ENCODE measurements at places on chromosomes 7 and 10.

GRCh38 chr7:94620703-94621118 is 35.2 kb downstream of the SGCE start:
- DNase-seq, result peak; percentile 88

DNA sequence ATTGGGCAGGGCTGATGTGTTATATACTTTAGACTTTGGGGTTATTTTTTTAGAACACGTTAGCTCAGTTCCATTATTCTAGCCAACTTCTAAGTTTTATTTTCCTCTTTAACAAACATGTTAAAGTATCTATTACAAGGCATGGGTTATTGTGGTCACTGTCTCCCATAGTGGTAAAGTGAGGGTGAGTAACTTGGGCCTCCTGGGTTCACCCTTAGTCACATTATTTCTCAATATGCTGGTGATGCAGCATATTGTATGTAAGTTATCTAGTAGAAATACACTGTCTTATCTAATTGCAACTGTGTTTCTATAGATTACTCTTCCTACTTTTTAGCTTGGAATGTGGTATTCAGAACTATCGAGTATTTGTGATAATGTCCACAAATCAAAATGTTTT is 65.9 kb downstream of the BBS9 start:
- no peak for DNase-seq

DNA sequence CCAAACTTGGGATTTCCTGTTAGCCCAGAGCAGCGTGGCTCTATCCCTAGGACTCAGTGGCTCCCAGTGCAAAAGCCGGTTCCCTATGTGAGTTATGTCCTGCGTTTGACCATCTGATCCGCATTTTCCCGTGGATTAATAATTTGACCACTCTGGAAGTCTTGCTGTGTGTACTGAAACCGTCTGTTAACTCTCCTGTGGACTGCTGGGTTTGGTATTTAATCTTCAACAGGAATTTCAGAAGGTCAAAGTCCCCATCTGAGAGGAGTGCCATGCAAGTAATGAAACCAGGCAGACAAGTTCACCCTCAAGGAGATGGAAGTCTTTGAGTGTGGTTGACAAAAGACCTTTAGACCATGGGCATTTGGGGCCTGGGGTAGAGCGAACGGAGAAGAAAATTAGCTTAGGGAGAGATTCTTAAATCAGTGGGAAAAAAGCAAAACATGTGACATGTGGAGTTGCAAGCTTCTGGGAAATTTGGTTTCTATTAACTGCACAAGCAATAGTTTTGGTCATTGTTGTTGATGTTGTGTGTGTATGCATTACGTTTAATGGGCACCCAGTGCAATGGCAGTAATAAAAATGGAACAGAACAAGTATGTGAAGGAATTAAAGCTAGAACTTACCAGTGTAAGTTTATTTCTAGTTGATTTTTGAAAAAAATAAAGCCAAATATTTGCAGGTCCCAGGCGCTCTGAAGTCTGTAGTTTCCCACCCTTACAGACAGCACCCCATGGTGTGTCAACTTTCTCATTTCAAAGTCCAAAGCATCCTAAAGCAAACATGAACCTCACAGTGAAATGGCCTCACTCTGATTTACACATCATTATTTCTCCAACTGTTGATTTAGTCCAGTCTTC is 38.2 kb downstream of the LYZL1 start:
- no peak for DNase-seq

DNA sequence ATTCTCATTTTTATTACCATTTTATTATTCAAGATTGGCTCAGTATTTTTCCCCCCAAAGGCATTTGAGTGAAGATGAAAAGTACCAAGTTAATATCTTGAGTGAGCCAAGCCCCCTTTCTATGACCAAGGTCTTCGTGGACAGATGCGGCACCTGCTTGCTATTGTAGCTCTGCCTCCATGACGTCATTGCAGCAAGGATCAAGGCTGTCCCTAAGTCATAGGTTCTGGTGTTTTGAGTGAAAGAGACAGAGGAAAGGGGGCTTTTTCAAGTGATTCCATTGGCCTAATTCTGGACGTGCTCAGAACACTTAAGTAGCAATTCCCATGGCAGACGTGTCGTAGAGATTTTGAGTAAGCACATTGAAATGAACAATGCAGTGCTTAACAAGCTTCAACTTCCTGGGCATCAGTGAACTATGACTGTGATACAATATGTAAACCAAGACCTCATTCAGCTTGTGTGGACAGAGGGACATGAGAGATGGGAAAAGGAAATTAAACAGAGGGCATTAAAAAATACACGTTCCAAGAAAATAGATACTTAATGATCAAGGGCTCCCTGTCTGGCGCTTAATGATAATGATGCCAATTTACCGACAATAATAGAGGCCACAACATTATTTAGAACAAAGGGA is 248.7 kb upstream of the NPVF start:
- DNase-seq, result no peak

GRCh38 chr7:117091721-117092120 is 138.4 kb downstream of the ST7 start:
- DNase-seq, result no peak

- DNase-seq, result no peak
Measured at GRCh38 chr7:112744818-112745217, 45.4 kb downstream of the TMEM168 start.

DNA sequence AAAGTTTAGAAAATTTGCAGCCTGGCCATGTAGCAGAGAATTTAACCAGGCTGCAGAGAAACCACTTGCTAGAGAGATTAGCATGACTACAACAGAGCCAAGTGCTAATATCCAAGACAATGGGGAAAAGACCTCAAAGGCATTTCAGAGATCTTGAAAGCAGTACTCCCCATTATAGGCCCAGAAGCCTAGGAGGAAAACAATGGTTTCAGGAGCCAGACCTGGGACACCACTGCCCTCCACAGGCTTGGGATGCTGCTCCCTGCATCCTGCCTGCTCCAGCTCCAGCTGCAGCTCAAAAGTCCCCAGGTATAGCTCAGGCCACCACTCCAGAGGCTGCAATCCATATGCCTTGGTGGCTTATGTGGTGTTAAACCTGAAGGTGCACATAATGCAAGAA is 101.5 kb upstream of the TMEM72 start:
- no peak for DNase-seq

- DNase-seq, result no peak
Measured at GRCh38 chr10:123537188-123537961, 128.8 kb upstream of the GPR26 start.

GRCh38 chr10:126609566-126609965 is 60.9 kb downstream of the C10orf90 start:
- DNase-seq, result no peak

GRCh38 chr10:31702005-31702404 is 226.6 kb downstream of the ARHGAP12 start:
- DNase-seq, result no peak

- no peak for DNase-seq
Measured at GRCh38 chr7:149379625-149380024, 81.2 kb downstream of the ZNF777 start.

GRCh38 chr7:6505685-6506559 is 45.3 kb downstream of the GRID2IP start:
- no peak for DNase-seq

DNA sequence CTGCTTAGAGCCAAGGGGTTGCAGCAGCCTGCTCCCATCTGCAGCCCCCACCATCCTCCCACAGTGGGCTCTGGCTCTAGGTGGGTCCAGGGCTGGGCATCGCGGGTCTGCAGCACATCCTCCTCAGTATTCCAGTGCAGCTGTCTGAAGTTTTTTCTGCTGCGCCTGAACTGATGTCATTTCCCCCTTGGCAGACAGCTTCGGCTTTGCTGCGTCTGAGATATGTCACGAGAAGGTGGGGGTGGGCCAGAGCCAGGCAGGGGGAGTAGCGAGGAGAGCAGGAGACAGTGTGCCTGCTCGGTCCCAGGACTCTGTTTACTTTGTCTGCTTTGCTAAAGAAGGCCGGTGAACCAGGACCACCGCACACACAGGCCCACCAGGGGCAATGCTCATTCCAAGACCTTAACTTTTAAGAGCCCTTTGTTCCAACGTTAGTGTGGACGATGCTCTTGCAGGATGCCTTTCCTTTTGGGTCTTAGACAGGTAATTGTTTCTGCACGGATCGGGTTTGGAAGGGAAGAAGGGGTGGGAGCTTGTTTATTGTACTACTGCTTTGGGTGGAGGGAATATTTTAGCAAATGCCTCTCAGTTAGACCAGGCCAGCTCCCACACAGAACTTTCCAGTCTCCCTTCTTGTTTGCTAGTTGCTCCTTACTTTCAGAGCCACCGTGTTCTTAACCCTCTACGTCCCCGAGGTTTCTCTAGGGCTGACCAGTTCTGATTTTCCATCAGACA is 32.4 kb downstream of the WBP1L start:
- DNase-seq, result no peak

- DNase-seq, result no peak
Measured at GRCh38 chr7:131346885-131347592, 19.4 kb downstream of the MKLN1 start.

GRCh38 chr10:1654811-1655356 is 82.4 kb downstream of the ADARB2 start:
- DNase-seq, result no peak

DNA sequence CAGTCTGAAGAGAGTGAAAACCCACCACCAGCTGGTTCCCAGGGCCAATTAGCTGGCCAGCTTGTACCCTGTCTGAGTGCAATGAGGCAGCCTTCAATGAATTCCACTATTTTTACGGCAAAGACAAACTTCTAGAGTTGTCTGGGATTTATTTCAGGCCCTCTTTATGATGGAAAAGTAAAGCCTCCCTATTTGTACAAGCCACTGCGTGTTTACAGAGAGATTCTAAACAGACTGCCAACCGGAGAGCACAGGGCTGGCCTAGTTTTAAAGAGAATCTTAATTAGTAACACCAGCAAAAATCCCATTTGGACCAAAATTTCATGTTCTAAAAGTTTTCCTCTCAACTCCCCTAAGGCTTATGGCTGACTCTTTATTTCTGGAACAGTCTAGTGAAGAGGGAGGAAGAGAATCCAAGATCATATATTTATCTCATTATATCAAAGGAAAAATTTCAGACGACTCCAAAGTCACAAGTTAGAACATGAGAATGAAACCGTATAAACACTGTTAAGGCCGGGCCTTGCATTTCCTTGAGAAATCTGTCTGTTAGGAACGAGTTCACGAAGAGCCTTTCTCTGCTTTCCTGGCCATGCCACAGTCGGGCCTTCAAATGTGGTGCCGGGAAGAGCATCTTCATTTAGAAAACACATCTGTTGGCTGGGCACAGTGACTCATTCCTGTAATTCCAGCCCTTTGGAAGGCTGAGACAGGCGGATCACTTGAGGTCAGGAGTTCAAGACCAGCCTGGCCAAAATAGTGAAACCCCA is 724.6 kb upstream of the NRP1 start:
- DNase-seq, result no peak

DNA sequence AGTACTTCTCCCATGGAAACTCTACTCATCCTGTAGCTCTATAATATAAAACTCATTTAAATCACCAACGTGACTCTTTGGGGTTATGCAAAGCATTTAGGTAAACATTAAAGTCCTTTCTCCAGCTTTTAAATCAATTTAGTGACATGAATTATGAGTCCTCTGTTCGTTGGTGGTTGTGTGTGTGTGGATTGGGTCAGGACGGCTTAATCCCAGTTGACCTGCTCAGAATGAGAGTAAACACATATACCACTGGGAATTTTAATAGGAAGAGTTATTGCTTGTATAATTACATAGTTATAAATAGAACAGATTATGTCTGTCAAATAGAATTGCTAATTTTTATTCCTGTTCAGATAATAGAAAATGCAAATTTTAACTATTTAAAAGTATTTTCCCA is 30.7 kb upstream of the ADCY1 start:
- no peak for DNase-seq

GRCh38 chr7:17687361-17687760 is 252.9 kb downstream of the SNX13 start:
- DNase-seq, result no peak

- no peak for DNase-seq
Measured at GRCh38 chr10:128675405-128675804, 549.2 kb upstream of the MKI67 start.

DNA sequence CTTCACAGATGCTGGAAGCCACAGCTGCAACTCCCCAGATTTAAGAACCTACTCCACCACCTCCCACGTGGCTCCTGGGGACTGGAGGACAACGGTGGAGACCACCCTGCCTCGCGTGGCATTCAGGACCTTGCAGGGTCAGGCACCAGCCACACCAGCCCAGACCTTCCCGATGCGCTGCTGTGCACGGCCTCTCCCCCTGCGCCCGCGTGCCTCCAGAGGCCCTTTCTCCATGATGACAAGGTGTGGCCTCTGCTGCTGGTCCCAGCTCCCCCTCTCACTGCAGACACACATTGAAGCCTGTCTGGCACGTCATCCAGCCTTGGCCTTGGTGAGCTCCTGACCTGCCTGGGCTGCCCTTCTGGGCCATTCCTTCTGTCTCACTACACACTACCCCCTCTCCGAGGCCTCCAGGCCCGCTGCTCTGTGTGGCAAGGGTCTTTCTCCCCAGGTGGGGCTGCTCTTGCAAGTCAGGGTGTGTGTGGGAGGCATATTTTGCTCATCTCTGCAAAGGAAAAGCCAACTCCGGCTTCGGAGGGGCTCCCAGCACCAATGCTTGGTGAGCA is 254.8 kb downstream of the MAD1L1 start:
- no peak for DNase-seq
